ENCODE measurements at places on chromosomes 5 and 9.

DNA sequence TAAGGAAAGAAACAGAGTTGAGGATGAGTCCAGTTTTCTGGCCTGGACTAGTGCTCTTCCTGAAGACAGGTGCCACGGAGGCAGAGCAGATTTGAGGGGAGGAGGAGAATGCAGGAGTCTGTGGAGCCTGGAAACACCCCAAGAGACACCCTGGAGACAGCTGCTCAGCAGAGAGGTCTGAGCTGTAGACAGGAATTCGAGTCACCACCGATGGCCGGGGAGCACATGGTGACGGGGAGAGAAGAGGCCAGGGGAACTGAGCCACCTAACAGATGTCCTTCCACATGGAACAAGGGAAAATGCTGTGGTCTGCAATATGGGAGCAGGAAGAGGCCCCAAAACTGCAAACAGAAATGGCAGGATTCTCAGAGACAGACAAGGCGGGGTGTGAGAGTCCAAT, 22.9 kb downstream of the CPLX2 start:
- H3K4me3 ChIP-seq, result no peak overlapping the region
- no peaks in the 10 kb centered on the region for H3K36me3 ChIP-seq
- H3K27ac ChIP-seq, result no peak overlapping the region
- no peaks in the 10 kb centered on the region for H3K27me3 ChIP-seq
- no peak for DNase-seq
- no peaks in the 10 kb centered on the region for H3K4me1 ChIP-seq

GRCh38 chr5:1111727-1112289, at the start of gene SLC12A7:
TSS of gene SLC12A7 (minus strand) at chr5:1112063. CDS start at chr5:1111991, 72 bp downstream.
- H3K36me3 ChIP-seq, result no peaks in the 10 kb centered on the region
- peak within 1 kb of the TSS; percentile 53 for H3K4me3 ChIP-seq
- no peak for DNase-seq
- H3K4me1 ChIP-seq, result peaks cover 14% of the 10 kb centered on the region
- no peaks in the 10 kb centered on the region for H3K27me3 ChIP-seq

DNA sequence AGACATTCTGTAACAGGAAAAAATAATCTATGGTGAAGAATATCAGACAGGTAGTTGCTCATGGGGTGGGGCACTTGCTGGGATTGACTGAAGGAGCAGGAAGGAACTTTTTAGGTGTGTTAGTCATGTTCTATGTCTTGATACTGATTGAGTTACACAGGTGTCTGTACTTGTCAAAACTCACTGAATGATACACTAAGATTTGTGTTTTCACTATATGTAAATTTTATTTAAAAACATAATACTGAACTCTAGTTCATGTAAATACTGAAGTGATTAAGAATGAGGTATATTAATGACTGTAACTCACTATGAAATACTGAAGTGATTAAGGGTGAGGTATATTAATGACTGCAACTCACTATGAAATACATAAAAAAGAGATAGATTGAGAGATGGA, 28.5 kb downstream of the IL6ST start:
- DNase-seq, result no peak
- H3K27me3 ChIP-seq, result no peaks in the 10 kb centered on the region
- H3K4me3 ChIP-seq, result no peak overlapping the region
- no peak overlapping the region for H3K27ac ChIP-seq
- no peaks in the 10 kb centered on the region for H3K36me3 ChIP-seq

DNA sequence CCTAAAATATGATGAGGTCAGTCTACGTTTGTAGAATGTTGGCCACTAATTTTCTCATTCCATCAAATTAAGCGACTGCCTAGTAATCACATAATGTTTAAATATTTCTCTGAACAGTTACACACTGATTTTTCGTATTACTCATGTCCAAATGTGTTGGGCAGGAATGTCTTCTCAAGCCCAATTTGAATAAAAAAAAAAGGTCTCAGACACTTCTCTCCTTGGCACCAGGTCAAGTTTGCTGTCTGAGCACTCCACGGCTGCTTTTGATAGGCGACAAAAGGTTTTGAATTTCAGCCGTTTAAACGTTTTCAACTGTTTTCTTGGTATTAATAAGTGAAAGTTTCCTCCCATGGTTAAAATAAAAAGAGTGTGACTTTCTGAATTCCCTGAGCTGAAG, 542.1 kb downstream of the IRX1 start:
- no peaks in the 10 kb centered on the region for H3K4me1 ChIP-seq
- no peak overlapping the region for H3K4me3 ChIP-seq
- H3K36me3 ChIP-seq, result no peaks in the 10 kb centered on the region
- DNase-seq, result no peak
- no peak overlapping the region for H3K27ac ChIP-seq
- H3K27me3 ChIP-seq, result no peaks in the 10 kb centered on the region

- DNase-seq, result no peak
- H3K27me3 ChIP-seq, result no peaks in the 10 kb centered on the region
- H3K27ac ChIP-seq, result no peak overlapping the region
- no peaks in the 10 kb centered on the region for H3K36me3 ChIP-seq
- no peak overlapping the region for H3K4me3 ChIP-seq
Measured at GRCh38 chr9:131320031-131320685, 30.6 kb downstream of the PLPP7 start.

DNA sequence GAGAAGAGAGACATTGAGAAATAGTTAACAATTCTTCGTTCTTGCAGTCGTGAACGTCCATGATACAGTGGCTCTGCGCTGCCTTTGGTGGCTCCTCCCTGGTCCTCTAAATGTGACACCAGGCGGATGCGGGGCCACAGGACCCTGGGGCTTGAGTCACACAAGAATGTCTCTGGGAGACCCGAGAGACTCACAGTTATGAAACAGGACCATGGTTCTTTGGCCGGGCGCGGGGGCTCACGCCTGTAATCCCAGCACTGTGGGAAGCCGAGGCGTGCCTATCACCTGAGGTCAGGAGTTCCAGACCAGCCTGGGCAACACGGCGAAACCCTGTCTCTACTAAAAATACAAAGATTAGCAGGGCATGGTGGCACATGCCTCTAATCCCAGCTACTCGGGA, 767 bp upstream of the ZDHHC11 start:
- no peak for DNase-seq
- no peaks in the 10 kb centered on the region for H3K36me3 ChIP-seq
- H3K27ac ChIP-seq, result no peak overlapping the region
- no peak overlapping the region for H3K4me3 ChIP-seq

DNA sequence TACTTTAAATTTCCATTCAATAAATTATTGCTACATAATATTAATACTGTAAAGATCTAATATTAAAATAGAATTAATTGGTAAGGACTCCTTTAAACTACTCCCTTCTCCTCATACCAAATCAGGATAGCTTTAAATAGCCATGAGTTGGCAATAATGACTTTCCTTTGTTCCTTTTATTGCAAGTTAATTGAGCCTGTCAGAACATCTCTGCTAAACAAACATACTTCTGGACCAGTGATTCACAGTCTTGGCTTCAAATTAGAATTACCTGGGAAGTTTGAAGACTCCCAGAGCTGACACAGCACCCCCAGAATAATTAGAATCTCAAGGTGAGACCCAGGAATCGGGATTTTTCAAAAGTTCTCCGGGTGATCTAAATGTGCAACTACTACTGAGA, 18.7 kb downstream of the C5orf58 start:
- H3K36me3 ChIP-seq, result no peaks in the 10 kb centered on the region
- no peak for DNase-seq
- H3K27me3 ChIP-seq, result no peaks in the 10 kb centered on the region
- H3K4me1 ChIP-seq, result peaks cover 2% of the 10 kb centered on the region

- no peaks in the 10 kb centered on the region for H3K4me1 ChIP-seq
- H3K4me3 ChIP-seq, result no peak overlapping the region
- H3K36me3 ChIP-seq, result no peaks in the 10 kb centered on the region
- no peaks in the 10 kb centered on the region for H3K27me3 ChIP-seq
- no peak for DNase-seq
Measured at GRCh38 chr5:19370655-19371386, 617.2 kb downstream of the CDH18 start.

GRCh38 chr5:150295741-150296486, 6.3 kb upstream of the CAMK2A start:
- no peaks in the 10 kb centered on the region for H3K27me3 ChIP-seq
- H3K27ac ChIP-seq, result no peak overlapping the region
- no peak overlapping the region for H3K4me3 ChIP-seq
- no peak for DNase-seq
- no peaks in the 10 kb centered on the region for H3K36me3 ChIP-seq

- no peak for DNase-seq
- no peaks in the 10 kb centered on the region for H3K36me3 ChIP-seq
- no peaks in the 10 kb centered on the region for H3K27me3 ChIP-seq
- H3K4me3 ChIP-seq, result no peak overlapping the region
Measured at GRCh38 chr5:145661737-145662485, 173.2 kb downstream of the PRELID2 start.

GRCh38 chr9:14294659-14295058, 19.3 kb downstream of the NFIB start:
- no peaks in the 10 kb centered on the region for H3K4me1 ChIP-seq
- DNase-seq, result no peak
- H3K27ac ChIP-seq, result no peak overlapping the region
- no peak overlapping the region for H3K4me3 ChIP-seq

DNA sequence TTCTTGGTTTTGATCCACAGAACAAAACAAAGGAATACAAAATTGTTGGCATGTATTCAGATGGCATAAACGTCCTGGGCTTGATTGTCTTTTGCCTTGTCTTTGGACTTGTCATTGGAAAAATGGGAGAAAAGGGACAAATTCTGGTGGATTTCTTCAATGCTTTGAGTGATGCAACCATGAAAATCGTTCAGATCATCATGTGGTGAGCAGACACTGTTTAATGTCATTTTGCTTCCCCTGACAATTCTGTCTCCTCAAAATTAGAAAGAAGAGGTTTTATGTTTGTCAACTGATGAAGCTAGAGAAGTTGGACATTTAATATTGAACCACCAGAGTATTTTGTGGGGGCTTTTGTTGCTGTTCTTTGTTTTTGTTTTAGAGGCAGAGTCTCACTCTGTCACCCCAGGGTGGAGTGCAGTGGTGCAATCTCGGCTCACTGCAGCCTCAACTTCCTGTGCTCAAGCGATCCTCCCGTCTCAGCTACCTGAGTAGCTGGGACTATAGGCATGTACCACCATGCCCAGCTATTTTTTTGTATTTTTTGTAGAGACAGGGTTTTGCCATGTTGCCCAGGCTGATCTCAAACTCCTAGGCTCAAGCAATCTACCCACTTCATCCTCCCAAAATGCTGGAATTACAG, 82.0 kb downstream of the SLC1A1 start:
- H3K27ac ChIP-seq, result no peak overlapping the region
- no peak for DNase-seq
- H3K36me3 ChIP-seq, result no peaks in the 10 kb centered on the region

DNA sequence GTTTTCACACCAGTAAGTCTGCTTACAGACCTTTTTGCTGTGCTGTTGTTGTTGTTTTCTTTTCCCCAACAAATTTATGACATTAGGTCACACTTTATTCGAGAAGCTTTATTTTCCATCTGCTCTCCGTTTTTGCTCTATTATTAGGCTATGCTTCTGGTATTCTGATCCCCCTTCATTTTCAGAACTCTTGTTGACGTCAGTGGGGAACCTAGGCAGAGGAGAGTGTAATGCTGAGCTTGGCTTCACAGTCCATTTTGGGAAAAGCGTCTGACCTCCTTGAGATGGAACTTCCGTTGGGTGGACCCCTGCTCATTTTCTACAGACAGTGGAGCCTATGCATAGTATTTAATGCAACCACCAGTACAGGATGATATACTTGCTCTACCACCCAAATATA, 387.9 kb upstream of the MEF2C start:
- no peaks in the 10 kb centered on the region for H3K27me3 ChIP-seq
- no peak for DNase-seq

GRCh38 chr5:161306351-161306995, 240.1 kb downstream of the GABRB2 start:
- no peaks in the 10 kb centered on the region for H3K4me1 ChIP-seq
- DNase-seq, result no peak
- H3K4me3 ChIP-seq, result no peak overlapping the region
- no peaks in the 10 kb centered on the region for H3K36me3 ChIP-seq
- H3K27ac ChIP-seq, result no peak overlapping the region
- H3K27me3 ChIP-seq, result no peaks in the 10 kb centered on the region

DNA sequence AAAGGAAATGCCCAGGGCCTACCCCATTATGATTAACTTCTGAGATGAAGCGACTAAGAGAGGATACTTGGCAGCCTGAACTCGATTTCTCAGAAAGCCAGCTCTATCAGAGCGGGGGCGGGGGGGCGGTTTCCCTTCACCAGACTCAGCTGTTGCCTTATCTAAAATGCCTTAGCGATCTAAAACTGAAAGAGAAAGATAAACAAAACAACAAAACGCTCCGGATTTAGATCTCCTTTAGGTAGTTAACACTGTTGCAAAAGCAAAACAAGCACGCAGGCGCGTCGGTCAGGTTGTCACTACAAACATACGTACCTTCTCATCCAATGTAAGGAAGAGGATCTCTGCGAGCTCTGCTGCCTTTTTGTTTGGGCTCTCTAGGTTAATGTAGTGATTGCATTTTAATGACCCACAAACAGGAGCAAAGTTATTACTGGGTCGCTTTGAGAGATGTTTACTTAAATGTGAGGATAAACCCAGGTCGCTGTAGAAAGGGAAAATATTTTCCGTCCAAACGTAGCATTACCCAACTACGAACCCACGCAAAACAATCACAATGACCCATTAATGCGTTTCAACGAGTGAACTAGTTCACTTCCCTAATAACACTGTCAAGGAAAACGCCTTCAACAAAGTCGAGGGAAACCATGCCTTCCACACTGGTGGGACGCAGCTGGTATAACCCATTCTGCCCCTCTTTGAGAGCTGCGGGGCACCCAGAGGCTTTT, 982 bp downstream of the EPB41L4A start:
- no peaks in the 10 kb centered on the region for H3K4me1 ChIP-seq
- H3K27ac ChIP-seq, result no peak overlapping the region
- DNase-seq, result no peak
- peaks cover 10% of the 10 kb centered on the region for H3K27me3 ChIP-seq
- no peaks in the 10 kb centered on the region for H3K36me3 ChIP-seq

DNA sequence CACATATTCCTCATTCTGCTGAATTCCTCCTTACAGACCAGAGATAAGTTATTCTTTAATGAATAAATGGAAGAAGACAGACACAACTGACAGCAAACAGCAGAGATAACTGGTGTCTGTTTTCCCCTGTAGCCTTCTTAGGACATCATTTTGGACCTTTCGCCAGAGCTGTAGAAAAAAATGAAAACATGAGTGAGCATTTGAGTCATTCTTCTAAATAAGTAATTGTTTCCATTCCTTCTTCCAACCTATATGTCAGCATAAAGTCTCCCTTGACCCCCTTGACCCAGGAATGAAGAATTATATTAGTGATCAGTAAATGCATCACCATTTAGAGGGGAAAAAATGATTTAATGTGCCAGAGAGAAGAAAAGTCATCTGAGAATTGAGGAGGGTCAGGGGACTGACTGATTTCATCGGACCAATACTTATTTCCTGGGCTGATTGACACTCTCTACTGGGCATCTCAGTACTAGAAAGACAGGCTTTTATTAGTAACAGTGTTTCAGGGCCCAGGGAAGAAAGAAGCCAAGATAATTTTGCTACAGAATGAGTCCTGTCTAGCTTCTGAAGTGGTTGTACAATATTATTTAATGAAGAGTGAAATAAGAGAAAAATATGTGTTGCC, 597.0 kb downstream of the PSAT1 start:
- no peaks in the 10 kb centered on the region for H3K4me1 ChIP-seq
- DNase-seq, result no peak
- no peaks in the 10 kb centered on the region for H3K36me3 ChIP-seq
- H3K27ac ChIP-seq, result no peak overlapping the region

All from iPS DF 6.9 (cell line).